Stimulated activated CD8-positive, alpha-beta memory T cell treated with anti-CD3 and anti-CD28 coated beads, Interleukin-7, amount 100 ng/mL, for 48 hours (primary cell): ENCODE measurements at places on chromosomes 12 and 14.

- DNase-seq = no peak
Measured at GRCh38 chr12:45336762-45337596, 121.1 kb downstream of the ANO6 start.

- DNase-seq = no peak
Measured at GRCh38 chr12:120264086-120264903, 1.2 kb downstream of the PXN start.

- no peak for DNase-seq
Measured at GRCh38 chr14:103078860-103079587, 5.0 kb upstream of the LBHD2 start.

DNA sequence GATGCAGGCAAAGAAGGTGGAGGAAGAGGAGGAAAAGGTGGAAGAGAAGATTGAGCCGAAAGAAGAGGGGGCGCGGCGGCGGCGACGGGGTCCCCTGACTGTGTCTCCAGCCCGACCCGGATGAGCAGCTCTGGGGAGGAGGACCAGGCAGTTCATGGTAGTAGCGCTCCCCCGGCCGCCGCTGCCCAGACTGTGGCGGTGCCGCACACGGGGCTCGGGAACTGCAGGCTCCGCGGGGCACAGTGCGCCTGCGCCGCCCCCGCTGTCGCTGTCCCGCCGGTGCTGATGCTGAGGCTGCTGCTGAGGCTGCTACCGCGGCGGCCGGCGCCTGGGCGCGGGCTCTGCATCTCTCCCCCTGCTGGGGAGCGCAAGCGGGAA lies at the start of gene KCNH5:
TSS of gene KCNH5 (minus strand) at position 225 of the 378 bp plus-strand sequence. CDS start 272 bp downstream, outside the sequence.
- DNase-seq = peak; percentile 1

DNA sequence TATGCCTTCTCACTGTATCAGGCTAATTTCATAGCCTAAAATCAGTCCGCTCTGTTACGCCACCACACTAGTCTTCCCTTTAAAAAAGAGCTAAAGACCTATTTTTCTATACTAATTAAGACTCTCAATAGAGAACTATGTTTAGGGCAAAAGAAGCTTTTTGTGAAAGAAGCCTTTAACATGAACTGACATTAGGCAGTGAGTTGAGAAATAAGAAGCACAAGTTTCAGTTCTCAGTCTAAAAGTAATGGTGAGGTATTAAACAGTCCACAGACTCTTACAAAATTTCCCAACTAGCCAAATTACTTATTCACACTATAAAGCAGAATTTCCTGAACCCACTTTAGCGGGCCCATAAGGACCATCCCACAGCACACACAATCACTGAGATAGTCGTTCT lies 93.7 kb downstream of the SOX5 start:
- no peak for DNase-seq

- DNase-seq = no peak
Measured at GRCh38 chr12:132525833-132526455, 36.0 kb downstream of the FBRSL1 start.
